ENCODE measurements at places on chromosomes 5 and 9. TPM values are rescaled to one million over a fixed set of nuclear protein-coding genes. Genes with fewer than 3 reads are reported as not detected.
A peak's percentile ranks its signal among the peaks of the same experiment; 100 is the strongest.

PRLR gene
- total RNA-seq, result 78.0 TPM

CCDC183 gene
- 5.6 TPM for total RNA-seq

CDH18 gene
- total RNA-seq, result not detected

ZNF354C gene
- total RNA-seq, result 7.4 TPM

HABP4 gene
- 9.7 TPM for total RNA-seq

- no peak overlapping the region for H3K27ac ChIP-seq
- H3K4me3 ChIP-seq, result no peak overlapping the region
- no peaks in the 10 kb centered on the region for H3K36me3 ChIP-seq
- H3K27me3 ChIP-seq, result no peaks in the 10 kb centered on the region
- no peak for DNase-seq
- H3K4me1 ChIP-seq, result no peaks in the 10 kb centered on the region
These were observed 30.8 kb downstream of the SLC38A9 start for GRCh38 chr5:55681301-55681700.

DNA sequence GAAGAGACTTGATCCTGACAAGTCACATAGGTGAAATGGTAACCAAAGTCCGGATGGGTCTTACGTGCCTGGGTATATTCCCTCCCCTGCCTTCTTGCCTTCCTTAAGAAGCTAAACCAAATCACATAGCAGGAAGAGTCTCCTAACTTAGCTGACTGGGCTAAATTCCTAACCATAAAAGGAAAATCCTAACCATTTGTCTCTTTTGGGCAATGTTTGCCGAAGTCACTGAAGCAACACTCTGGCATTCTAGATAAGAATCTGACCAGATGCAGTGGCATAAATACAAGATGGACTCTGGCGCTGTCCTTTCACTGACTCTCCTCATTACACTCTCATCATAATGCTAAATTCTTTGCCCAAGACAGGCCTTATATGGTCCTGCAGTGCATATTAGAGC, 625.5 kb upstream of the RORB start:
- H3K4me3 ChIP-seq, result no peak overlapping the region
- no peak overlapping the region for H3K27ac ChIP-seq
- no peaks in the 10 kb centered on the region for H3K36me3 ChIP-seq
- no peak for DNase-seq

GRCh38 chr5:71810023-71810422, 90.9 kb downstream of the CARTPT start:
- DNase-seq, result no peak
- H3K27ac ChIP-seq, result peak overlapping the region; percentile 38
- H3K27me3 ChIP-seq, result no peaks in the 10 kb centered on the region
- no peaks in the 10 kb centered on the region for H3K4me1 ChIP-seq
- no peaks in the 10 kb centered on the region for H3K36me3 ChIP-seq

DNA sequence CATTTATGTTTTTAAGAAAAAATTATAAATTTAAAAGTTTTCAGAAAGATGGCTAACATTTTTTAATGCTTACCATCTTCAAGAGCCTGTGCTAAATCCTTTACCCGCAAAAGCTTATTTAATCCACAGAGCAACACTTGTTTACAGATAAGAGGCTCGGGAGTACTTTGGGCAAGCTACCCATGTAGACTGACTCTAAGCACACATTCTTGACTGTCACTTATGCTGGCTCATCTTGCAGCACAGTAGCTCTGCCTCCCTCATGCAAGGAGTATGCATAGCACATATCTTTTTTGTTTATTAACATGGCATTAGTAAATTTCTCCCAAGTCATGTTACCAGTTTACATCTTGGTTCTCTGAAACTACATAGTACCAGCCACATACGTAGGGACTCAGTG, 14.7 kb downstream of the SH3RF2 start:
- H3K4me1 ChIP-seq, result no peaks in the 10 kb centered on the region
- H3K27me3 ChIP-seq, result no peaks in the 10 kb centered on the region
- no peak overlapping the region for H3K4me3 ChIP-seq
- H3K36me3 ChIP-seq, result no peaks in the 10 kb centered on the region
- H3K27ac ChIP-seq, result no peak overlapping the region

- H3K4me1 ChIP-seq, result no peaks in the 10 kb centered on the region
- no peaks in the 10 kb centered on the region for H3K36me3 ChIP-seq
- DNase-seq, result no peak
- H3K4me3 ChIP-seq, result no peak overlapping the region
- H3K27me3 ChIP-seq, result no peaks in the 10 kb centered on the region
These were observed 60.8 kb upstream of the TMC1 start for GRCh38 chr9:72460342-72461312.

- no peak for DNase-seq
- H3K4me1 ChIP-seq, result no peaks in the 10 kb centered on the region
- H3K27me3 ChIP-seq, result no peaks in the 10 kb centered on the region
- H3K27ac ChIP-seq, result no peak overlapping the region
- no peaks in the 10 kb centered on the region for H3K36me3 ChIP-seq
These were observed 392.1 kb downstream of the DNAH5 start for GRCh38 chr5:13552361-13552760.

DNA sequence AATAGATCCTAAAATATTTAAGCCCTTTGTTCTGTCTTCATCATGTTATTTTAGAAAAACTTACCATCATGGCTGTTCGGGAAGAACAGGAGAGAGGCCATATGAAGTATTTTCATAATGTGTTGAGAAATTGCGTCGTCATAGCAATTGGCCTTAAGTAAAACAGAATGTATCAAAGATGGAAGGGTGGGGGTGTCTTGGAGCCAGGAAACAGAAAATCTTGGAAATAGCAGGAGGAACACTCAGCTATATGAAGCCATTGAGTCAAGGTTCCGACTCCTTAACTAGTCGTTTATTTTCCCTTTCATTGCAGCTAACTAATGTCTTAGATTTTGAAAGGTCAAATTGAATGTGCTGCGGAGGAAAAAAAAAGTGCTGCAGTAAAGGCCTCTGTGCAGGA, 1.3 kb downstream of the SPTAN1 start:
- H3K36me3 ChIP-seq, result no peaks in the 10 kb centered on the region
- no peak for DNase-seq
- peaks cover 27% of the 10 kb centered on the region for H3K4me1 ChIP-seq
- H3K27ac ChIP-seq, result peak overlapping the region; percentile 90

DNA sequence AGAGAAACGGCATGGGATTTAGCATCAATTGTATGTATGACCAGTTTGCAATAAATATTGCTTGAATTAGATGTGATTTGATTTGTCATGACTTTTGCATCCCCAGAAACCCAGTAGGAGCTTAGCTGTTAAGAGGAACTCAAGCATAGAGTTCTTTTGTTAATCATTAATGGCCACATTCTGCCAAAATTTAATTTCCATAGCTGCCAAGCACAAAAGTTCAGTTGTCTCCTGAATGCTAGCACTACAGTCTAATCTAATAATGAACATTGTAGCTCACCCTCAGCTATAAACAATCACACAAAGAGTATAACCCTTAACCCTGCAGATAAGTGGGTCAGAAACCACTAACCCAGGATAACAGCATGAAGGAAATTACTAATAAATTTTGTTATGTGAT, 169.8 kb upstream of the GRAMD2B start:
- H3K27ac ChIP-seq, result no peak overlapping the region
- H3K4me1 ChIP-seq, result no peaks in the 10 kb centered on the region
- H3K36me3 ChIP-seq, result no peaks in the 10 kb centered on the region
- H3K4me3 ChIP-seq, result no peak overlapping the region
- H3K27me3 ChIP-seq, result no peaks in the 10 kb centered on the region
- DNase-seq, result no peak

DNA sequence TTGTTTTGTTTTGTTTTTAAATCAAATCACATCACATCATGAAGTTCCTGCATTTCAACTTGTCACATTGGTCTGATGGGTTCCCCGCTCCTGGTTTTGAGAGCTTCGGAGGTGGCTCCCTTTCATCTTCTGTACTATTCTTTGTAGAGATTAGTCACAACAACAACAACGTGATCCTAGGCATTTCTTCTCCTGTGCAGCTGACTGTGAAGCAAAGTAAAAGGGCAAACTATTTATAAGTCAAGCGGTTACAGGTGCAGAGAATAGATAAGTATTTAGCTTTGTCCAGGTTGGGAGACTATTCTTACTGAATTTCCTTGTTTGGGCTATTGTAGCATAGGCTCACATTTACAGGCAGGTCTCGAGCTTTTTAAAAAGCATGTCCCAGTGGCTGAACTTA, 197.7 kb upstream of the CDKN2B start:
- DNase-seq, result no peak
- H3K4me3 ChIP-seq, result no peak overlapping the region
- H3K27ac ChIP-seq, result no peak overlapping the region
- H3K27me3 ChIP-seq, result no peaks in the 10 kb centered on the region
- no peaks in the 10 kb centered on the region for H3K36me3 ChIP-seq

- DNase-seq, result no peak
- H3K27me3 ChIP-seq, result no peaks in the 10 kb centered on the region
- H3K4me3 ChIP-seq, result no peak overlapping the region
- H3K36me3 ChIP-seq, result no peaks in the 10 kb centered on the region
These were observed 70.8 kb upstream of the COL5A1 start for GRCh38 chr9:134570711-134571325.

- no peaks in the 10 kb centered on the region for H3K4me1 ChIP-seq
- H3K4me3 ChIP-seq, result no peak overlapping the region
- H3K36me3 ChIP-seq, result no peaks in the 10 kb centered on the region
- H3K27ac ChIP-seq, result no peak overlapping the region
These were observed 244.3 kb downstream of the GADD45G start for GRCh38 chr9:89849096-89849495.

DNA sequence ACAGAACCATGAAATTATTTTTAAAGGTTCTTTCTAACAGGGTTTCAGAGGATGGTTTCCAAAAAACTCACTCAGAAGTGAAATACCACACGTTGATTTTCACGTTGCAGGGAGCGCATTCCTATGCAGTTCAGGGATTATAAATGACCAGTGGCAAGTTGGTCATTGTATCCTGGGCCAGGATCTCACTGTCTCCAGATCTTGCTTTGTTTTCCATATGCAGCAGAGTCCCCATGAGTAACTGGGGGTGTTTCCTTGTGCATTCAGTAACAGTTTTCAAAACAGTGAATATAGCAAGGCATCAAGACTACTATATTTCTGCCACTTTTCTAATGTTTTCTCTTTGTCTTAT, 1064.9 kb upstream of the DMAC1 start:
- no peaks in the 10 kb centered on the region for H3K4me1 ChIP-seq
- no peak overlapping the region for H3K4me3 ChIP-seq
- H3K27me3 ChIP-seq, result no peaks in the 10 kb centered on the region
- H3K36me3 ChIP-seq, result no peaks in the 10 kb centered on the region
- no peak for DNase-seq
- H3K27ac ChIP-seq, result no peak overlapping the region

DNA sequence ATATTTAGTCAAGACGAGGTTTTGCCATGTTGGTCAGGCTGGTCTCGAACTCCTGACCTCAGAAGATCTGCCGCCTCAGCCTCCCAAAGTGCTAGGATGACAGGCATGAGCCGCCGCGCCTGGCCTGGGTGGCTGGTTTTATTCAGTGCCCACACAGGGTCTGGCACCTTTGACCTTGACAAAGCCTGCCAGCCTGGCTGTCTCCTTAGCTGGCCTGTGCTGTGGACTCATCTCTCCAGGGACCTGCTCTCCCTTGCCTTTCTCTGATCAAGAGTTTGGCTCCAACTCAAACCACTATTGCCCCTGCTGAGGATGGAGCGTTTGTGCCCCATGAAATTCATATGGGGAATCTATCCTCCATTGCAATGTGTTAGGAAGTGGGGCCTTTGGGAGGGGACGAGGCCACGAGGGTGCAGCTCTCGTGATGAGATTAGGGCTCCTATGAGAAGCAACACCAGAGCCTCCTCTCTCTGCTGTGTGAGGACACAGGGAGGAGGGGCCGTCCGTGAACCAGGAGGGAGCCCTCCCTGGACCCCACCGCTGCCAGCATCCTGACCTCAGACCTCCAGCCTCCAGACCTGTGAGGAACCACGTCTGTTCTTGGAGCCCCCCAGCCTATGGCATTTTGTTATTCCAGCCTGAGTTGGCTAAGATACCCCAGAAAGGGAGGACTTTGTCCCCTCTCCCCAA, 45.0 kb downstream of the MRPL36 start:
- H3K4me3 ChIP-seq, result no peak overlapping the region
- DNase-seq, result no peak
- H3K4me1 ChIP-seq, result no peaks in the 10 kb centered on the region
- no peak overlapping the region for H3K27ac ChIP-seq
- no peaks in the 10 kb centered on the region for H3K36me3 ChIP-seq

DNA sequence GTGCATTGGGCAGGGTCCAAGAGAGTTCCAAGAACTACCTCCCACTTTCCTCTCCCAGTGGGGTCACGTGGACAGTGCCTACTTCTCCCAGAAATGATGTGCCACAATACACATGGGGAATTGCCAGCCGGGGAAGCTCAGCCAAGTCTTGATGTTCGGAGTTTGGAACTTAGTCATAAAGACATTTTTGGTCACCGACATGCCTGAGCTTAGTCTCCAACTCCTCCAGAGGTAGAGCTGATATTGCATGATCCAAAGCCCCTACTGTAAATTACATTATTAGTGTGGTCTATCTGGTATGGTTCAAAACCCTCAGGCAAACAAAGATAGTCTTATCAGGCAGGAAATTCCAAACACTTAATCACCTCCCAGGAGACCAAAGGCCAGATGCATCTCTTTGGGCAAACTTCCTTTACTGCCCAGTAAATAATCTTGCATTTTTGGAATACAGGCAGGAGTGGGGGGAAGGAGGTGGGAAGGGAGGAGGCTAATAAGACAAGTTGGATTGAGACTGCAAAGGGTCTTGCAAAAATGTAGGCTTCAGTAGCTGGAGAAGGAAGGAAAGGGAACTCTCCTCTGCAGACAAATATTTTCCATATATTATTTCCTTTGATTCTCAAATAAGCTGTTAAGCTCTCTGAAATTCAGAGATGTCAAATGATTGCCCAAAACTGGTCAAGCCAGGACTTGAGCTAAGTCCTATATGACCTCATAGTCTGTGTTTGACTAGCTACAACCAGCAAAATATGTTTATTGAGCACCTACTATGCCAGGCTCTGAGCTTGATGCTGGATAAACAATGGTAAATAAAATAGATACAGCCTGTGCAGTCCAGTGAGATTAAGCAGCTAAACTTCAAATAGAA, 99.4 kb downstream of the DRD1 start:
- no peak for DNase-seq
- H3K4me3 ChIP-seq, result no peak overlapping the region
- no peaks in the 10 kb centered on the region for H3K4me1 ChIP-seq
- no peak overlapping the region for H3K27ac ChIP-seq

DNA sequence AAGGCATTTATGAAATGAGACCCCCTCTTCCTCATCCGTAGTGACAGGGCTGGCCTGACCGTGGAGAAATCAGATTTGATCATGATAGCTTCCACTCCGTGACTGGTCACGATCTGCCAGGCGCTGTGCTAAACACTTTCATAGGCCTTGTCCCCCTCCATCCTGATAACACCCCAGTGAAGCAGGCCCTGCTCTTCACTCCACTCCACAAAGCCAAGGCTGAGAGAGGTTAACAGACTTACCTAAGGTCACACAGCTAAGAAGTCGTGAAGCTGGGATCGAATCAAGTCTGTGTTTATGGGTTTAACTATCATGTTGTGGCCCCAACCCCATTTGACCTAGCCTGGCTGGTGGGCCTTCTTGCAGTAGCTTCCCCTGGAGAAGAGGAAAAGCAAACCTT, 53.3 kb upstream of the IL17B start:
- no peaks in the 10 kb centered on the region for H3K27me3 ChIP-seq
- H3K4me3 ChIP-seq, result no peak overlapping the region
- no peaks in the 10 kb centered on the region for H3K36me3 ChIP-seq
- no peak for DNase-seq
